ENCODE measurements at places on chromosomes 5 and 9. TPM values are rescaled to one million over a fixed set of nuclear protein-coding genes. Genes with fewer than 3 reads are reported as not detected.

DNA sequence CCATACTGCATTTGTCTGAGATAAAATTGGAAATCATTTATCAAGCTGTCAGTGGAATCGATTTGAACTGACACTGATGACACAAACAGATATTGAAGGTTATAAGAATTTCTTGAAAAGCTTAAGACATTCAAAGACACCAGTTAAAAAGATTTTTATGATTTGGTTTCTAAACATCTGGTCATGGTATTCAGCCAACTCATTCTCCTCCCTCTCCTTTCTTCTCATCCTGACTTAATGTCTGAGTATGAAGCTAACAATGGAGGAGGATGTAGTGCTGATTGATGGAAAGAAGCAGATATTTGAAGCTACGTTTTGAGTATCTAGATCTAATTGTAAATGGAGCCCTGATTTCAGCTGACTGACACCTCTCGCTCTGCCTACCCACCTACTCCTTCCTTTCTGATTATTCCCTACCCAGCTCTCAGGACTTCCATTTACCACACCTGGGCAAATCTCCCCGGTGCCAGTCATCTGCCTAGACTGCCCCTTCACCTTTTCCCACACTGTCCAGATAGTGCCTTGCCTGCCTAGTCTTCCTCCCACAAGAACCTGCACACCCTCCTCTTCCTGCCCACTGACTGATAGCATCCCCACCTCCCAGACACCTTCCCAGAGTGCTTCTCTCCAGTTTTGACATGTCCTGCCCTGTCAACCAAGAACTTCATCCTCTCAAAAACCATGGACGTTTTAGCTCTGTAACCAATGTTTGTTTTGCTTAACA is 20.7 kb upstream of the LIFR start:
- no peak overlapping the region for H3K4me3 ChIP-seq
- no peaks in the 10 kb centered on the region for H3K4me1 ChIP-seq
- no peaks in the 10 kb centered on the region for H3K27me3 ChIP-seq
- H3K27ac ChIP-seq = no peak overlapping the region

DNA sequence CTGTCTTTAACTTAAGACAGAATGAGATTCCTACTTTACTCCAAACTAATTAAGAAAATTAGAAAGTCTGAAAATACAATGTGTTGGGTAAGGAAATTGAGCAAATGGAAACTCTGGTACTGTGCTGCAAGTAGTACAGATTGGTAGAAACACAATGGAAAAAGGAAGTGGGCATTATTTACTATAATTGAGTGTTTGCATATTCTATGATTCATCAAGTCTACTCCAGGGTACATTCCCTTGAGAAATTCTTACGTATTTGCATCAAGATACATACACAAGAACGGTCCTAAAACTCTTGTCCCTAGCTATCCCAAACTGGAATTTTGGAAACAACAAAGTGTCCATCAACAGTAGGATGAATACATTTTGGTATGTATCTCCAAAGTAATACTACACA is 123.5 kb upstream of the TARS1 start:
- DNase-seq = peak; percentile 42
- H3K36me3 ChIP-seq = no peaks in the 10 kb centered on the region
- peak overlapping the region; percentile 38 for H3K27ac ChIP-seq
- no peak overlapping the region for H3K4me3 ChIP-seq
- H3K4me1 ChIP-seq = peaks cover 38% of the 10 kb centered on the region
- H3K27me3 ChIP-seq = no peaks in the 10 kb centered on the region

GRCh38 chr5:135451581-135452320 is 400 bp downstream of the TIFAB start:
- H3K27ac ChIP-seq = no peak overlapping the region
- no peaks in the 10 kb centered on the region for H3K4me1 ChIP-seq
- no peak overlapping the region for H3K4me3 ChIP-seq
- peaks cover 19% of the 10 kb centered on the region for H3K27me3 ChIP-seq
- no peak for DNase-seq

- no peak overlapping the region for H3K4me3 ChIP-seq
- peak; percentile 73 for DNase-seq
- peaks cover 72% of the 10 kb centered on the region for H3K4me1 ChIP-seq
- H3K27ac ChIP-seq = peak overlapping the region; percentile 51
- no peaks in the 10 kb centered on the region for H3K36me3 ChIP-seq
These were observed 27.3 kb upstream of the TGFBI start for GRCh38 chr5:136001466-136001981.

GRCh38 chr5:5770825-5771224 is 348.3 kb downstream of the ICE1 start:
- no peaks in the 10 kb centered on the region for H3K36me3 ChIP-seq
- no peak overlapping the region for H3K27ac ChIP-seq
- no peaks in the 10 kb centered on the region for H3K4me1 ChIP-seq
- H3K4me3 ChIP-seq = no peak overlapping the region
- H3K27me3 ChIP-seq = no peaks in the 10 kb centered on the region

DNA sequence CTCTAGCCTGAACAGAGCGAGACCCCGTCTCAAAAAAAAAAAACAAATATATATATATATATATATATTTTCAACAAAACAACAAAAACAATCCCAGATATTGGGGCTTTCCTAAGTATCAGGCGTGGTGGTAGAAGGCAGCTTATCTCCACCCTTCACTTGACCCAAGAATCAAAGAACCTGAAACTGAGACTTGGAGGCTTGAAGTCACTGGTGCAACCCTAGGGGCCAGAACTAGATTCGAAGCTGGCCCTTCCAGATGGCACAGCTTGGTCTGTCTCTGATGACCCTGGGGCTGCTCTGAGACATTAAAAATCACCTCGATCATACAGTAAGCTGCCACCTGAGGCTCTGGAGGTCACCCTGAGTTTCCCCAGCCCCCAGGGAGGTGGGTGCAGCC is 1.3 kb upstream of the KCNMB1 start:
- no peak overlapping the region for H3K27ac ChIP-seq
- no peaks in the 10 kb centered on the region for H3K36me3 ChIP-seq

GRCh38 chr5:17396247-17396646 is 101.8 kb upstream of the TAF11L2 start:
- H3K4me3 ChIP-seq = no peak overlapping the region
- peaks cover 24% of the 10 kb centered on the region for H3K4me1 ChIP-seq
- H3K36me3 ChIP-seq = no peaks in the 10 kb centered on the region
- H3K27me3 ChIP-seq = no peaks in the 10 kb centered on the region
- H3K27ac ChIP-seq = no peak overlapping the region

GRCh38 chr5:123756816-123757215 is 244.8 kb downstream of the CSNK1G3 start:
- no peaks in the 10 kb centered on the region for H3K36me3 ChIP-seq
- H3K4me1 ChIP-seq = peaks cover 39% of the 10 kb centered on the region
- H3K4me3 ChIP-seq = no peak overlapping the region
- DNase-seq = no peak

- H3K27ac ChIP-seq = no peak overlapping the region
- no peaks in the 10 kb centered on the region for H3K27me3 ChIP-seq
- H3K36me3 ChIP-seq = no peaks in the 10 kb centered on the region
- no peaks in the 10 kb centered on the region for H3K4me1 ChIP-seq
These were observed 14.3 kb downstream of the CDC14B start for GRCh38 chr9:96605328-96605727.

DNA sequence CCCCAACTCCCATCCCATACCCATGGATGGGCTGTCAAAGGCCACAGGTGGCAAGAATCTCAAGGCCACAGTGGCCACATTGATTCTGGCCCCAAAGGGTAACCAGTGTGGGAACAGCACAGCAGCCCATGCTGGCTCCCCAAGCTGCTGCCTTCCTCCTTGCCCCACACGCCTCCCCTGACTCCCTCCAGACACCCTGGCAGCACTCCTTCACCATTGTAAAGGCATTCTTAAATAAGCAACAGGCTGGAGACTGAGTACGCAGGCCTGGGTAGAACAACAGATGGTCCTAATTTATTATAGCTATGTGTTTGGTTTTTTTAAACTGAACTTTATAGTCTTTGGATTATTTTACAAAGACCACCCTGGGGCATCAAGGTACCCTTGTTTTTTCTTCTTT is 158.8 kb downstream of the TSSK1B start:
- H3K4me3 ChIP-seq = no peak overlapping the region
- peak overlapping the region; percentile 63 for H3K27ac ChIP-seq
- no peaks in the 10 kb centered on the region for H3K36me3 ChIP-seq
- no peaks in the 10 kb centered on the region for H3K27me3 ChIP-seq

DNA sequence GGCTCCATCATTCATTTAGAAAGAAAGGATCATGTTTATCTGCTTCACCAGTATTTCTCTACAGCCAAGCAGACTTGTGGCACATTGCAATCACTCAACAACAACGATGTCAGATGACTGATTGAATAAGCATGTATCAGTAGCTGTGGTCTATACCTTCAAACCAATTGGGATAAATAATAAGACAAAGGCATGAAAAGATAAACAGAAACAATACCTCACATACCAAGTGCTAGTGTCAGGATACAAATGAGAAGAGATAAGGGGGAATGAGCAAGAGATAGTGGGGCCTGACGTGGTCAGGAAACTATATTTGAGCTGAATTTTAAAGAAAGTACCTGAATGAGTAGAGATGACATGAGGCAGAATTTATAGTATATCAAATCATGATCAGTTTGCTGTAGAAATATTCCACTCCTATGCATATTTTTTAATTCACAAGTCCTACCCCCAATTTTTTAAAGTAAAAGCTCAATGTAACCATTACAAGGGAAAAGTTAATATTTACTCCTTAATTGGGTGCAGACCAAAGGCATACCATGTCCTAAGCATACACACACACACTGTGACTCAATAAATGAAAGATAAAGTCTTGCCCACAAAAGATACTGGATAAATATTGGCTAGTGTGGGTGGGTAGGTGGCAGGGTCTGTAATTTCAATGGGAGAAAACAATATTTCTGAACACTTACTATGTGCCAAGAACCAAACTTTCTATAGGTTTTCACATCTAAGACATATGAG is 284.5 kb downstream of the SPOCK1 start:
- no peaks in the 10 kb centered on the region for H3K36me3 ChIP-seq
- H3K4me1 ChIP-seq = peaks cover 67% of the 10 kb centered on the region
- DNase-seq = peak; percentile 69
- H3K27ac ChIP-seq = peak overlapping the region; percentile 44
- no peaks in the 10 kb centered on the region for H3K27me3 ChIP-seq

GRCh38 chr9:110308633-110309038 is 29.0 kb downstream of the TXNDC8 start:
- H3K27me3 ChIP-seq = no peaks in the 10 kb centered on the region
- no peak overlapping the region for H3K27ac ChIP-seq
- H3K36me3 ChIP-seq = no peaks in the 10 kb centered on the region
- H3K4me1 ChIP-seq = no peaks in the 10 kb centered on the region

DNA sequence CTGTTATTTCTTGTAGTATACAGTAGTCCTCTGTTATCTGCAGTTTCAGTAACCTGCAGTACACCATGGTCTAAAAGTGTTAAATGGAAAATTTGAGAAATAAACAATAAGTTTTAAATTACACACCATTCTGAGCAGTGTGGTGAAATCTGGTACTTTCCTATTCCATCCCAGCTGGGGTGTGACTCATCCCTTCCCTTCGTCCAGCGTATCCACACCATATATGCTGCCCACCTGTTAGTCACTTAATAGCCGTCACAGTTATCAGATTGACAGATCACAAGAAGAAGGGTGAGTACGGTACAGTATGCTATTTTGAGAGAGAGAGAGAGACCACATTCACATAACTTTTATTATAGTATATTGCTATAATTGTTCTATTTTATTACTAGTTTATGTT is 28.9 kb downstream of the FAM151B start:
- no peak overlapping the region for H3K27ac ChIP-seq
- H3K4me1 ChIP-seq = no peaks in the 10 kb centered on the region
- DNase-seq = no peak
- H3K27me3 ChIP-seq = no peaks in the 10 kb centered on the region

DNA sequence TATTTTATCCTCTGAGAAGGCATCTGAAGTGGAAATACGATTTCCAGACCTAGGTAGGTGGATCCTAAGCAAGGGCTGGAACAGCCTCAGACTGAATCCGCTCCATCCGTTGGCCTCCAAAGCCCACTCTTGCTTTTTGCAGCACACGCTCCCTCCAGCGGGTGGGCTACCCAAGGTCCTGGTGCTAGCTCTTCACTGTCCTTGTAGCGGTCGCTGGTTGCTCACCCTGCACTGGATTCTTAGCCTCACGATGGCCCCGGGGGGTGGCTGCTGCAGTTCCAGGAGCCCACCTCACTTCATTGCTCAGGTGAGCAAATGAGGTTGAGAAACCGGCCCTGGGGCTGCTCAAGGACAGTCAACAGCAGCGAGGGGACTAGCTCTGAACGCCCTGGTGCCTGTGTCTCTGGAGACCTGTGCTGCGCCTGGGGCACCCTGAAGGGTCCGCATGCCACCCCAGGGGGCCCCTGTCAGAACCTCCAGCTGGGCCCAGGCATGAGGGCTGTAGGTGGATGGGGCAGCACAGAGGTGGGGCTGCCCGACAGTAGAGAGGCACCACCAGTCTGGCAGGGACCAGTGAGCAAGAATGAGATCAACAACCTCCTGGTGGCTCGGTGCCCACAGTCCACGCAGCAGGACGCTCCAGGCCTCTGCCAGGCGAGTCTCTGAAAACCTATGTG is 4.3 kb downstream of the MGAT4B start:
- DNase-seq = no peak
- no peak overlapping the region for H3K4me3 ChIP-seq
- H3K27ac ChIP-seq = no peak overlapping the region
- no peaks in the 10 kb centered on the region for H3K27me3 ChIP-seq

- no peak overlapping the region for H3K27ac ChIP-seq
- no peaks in the 10 kb centered on the region for H3K4me1 ChIP-seq
- H3K4me3 ChIP-seq = no peak overlapping the region
- H3K36me3 ChIP-seq = peaks cover 96% of the 10 kb centered on the region
- H3K27me3 ChIP-seq = no peaks in the 10 kb centered on the region
- DNase-seq = no peak
These were observed 18.0 kb downstream of the DNLZ start for GRCh38 chr9:136345281-136346156.

GRCh38 chr5:161446655-161447054 is 99.9 kb downstream of the GABRB2 start:
- H3K4me1 ChIP-seq = no peaks in the 10 kb centered on the region
- no peaks in the 10 kb centered on the region for H3K27me3 ChIP-seq
- H3K4me3 ChIP-seq = no peak overlapping the region
- no peak for DNase-seq
- H3K27ac ChIP-seq = no peak overlapping the region
- no peaks in the 10 kb centered on the region for H3K36me3 ChIP-seq

The SPEF2 gene
- not detected for total RNA-seq

The FCN2 gene
- not detected for total RNA-seq

The PDGFRB gene
- total RNA-seq = 113 TPM

The PCA3 gene
- not detected for total RNA-seq

The SUB1 gene
- 362 TPM for total RNA-seq

The GHR gene
- total RNA-seq = 0.05 TPM

The CDO1 gene
- 6.8 TPM for total RNA-seq

The PCDHGB6 gene
- total RNA-seq = 1.2 TPM

The RAI14 gene
- 30.6 TPM for total RNA-seq

Measured in SJSA1 (cell line).